ENCODE measurements at places on chromosomes 11 and 22.

- peak; percentile 42 for DNase-seq
Measured at GRCh38 chr11:15276621-15277020, 161.9 kb downstream of the INSC start.

GRCh38 chr11:63850920-63851319, 12.0 kb downstream of the MARK2 start:
- no peak for DNase-seq

DNA sequence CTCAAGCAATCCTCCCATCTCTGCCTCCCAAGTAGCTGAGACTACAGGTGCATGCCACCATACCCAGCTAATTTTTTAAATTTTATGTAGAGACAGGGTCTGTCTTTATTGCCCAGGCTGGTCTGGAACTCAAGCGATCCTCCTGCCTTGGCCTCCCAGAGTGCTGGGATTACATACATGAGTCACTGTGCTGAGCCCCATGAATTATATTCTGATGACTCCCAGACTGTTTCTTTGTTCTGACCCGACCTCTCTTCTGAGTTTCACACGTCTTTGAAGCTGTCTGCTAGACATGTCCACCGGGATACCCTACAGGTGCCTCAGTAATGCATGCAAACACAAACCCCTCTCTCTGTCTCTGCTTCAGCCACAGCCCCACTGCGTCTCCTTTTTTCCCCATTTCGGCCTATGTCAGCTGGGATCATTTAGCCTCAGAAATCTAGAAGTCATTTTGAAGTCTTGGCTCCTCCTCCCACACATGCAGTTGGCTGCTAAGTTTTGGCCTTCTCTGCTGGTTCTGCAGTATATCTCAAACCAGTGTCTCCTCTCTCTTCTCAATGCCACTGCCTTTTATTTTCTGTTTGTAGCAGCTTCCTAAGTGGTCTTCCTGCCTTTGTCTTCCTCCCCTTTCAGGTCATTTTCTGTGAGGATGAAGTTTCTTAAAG, 4.8 kb downstream of the VPS26B start:
- DNase-seq = no peak

- DNase-seq = no peak
Measured at GRCh38 chr11:95035316-95035715, 10.3 kb downstream of the KDM4E start.

DNA sequence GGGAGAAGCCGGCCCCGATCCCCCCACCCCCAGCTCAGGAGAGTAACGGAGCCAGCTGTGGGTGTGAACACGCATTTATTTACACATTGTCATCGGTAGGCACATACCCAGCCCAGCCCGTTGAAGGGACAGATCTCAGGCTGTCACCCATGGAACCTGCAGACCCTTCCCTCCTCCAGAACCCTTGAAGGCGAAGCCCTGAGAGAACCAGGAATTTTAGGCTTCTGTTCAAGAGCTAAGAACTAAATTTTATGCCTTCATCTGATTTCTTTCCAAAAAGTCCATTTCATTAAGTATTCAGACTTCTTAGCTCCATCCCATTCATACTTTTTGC, 379 bp upstream of the BRMS1 start:
- DNase-seq = no peak

GRCh38 chr11:118881228-118881627, 2.5 kb upstream of the CXCR5 start:
- DNase-seq = no peak

GRCh38 chr11:47216121-47216798, 1.5 kb downstream of the DDB2 start:
- DNase-seq = peak; percentile 15

DNA sequence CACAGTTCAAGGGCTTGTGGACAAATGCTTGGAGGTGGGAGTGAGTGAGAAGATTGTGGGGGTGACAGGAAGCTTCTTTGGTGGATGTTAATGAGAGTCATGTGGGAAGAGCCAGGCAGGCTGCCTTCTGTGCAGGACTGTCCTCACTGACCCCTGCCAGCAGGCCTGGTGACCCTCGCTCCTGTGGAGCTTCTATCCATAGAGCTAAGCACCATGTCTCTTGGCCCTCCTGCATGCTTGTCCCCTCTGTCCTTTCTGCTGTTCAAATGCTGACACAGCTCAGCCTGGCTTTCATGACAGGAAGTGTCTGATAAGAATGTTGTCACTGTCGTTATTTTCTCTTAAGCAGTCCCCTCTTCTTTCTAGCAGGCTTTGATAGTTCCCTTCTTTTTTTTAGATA, 37.6 kb downstream of the NAT10 start:
- DNase-seq = no peak

GRCh38 chr11:45925550-45925949, 3.1 kb downstream of the LARGE2 start:
- DNase-seq = no peak

DNA sequence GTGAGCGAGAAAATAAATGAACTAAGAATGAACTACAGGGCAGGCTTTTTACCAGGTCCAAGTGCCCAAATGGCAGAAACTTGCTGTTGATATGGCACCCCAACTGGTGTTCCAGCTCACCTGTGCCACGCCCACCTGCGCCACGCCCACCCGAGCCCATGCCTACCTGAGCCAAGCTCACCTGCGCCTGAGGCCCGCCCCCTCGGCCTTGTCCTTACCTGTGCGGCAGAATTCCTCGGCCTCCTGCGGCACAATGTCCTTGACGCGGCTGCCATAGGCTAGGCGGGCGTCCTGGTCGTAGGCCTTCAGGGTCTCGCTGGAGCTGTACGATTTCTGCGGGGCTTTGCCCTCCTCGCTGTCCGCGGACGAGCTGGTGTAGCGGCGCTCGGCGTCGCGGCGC, 371.3 kb downstream of the TENM4 start:
- DNase-seq = no peak

DNA sequence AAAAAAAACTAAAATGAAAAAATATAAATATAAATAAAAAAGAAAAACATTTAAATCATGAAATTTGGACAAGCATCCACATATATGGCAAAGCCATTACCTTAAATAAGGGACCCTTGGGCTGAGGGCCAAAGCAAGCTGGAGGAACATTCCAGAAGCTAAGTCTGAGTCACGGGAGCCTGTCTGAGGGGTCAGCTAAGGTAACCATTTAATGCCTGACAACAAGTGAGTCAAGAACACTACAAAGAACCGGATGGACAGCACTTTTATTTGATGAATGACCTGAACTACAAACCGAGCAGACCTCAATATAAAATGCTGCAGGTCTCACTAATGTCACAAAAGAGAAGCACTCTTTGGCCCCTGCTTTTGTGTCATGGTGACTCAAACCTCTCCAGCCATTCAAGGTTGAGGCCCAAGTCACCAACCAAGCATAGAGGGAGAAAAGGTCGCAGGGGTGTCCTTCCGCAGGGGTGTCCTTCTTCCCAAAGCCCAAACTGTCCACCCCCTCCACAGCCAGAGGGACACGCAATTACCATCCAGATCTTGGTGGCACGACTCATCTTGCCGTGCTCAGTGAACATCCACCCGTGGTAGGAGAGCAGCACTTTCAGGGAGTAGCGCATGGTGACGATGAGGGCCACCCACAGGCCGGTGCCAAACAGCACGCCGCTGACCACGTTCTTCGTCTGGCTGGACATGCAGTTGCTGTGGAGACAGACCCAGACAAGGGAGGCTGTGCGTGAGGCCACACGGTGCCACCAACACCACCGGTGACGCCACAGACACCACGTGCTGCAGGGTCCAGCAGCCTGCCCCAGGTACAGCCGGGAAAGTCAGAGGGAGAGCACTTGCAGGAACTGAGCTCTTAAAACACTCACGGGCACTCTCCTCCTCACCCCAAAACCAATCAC, 34.5 kb downstream of the CPT1A start:
- DNase-seq = no peak
